ENCODE measurements at places on chromosomes 6 and 20.
A peak's percentile ranks its signal among the peaks of the same experiment; 100 is the strongest.

GRCh38 chr6:51300510-51300909, 481.8 kb downstream of the TFAP2B start:
- no peak for DNase-seq

DNA sequence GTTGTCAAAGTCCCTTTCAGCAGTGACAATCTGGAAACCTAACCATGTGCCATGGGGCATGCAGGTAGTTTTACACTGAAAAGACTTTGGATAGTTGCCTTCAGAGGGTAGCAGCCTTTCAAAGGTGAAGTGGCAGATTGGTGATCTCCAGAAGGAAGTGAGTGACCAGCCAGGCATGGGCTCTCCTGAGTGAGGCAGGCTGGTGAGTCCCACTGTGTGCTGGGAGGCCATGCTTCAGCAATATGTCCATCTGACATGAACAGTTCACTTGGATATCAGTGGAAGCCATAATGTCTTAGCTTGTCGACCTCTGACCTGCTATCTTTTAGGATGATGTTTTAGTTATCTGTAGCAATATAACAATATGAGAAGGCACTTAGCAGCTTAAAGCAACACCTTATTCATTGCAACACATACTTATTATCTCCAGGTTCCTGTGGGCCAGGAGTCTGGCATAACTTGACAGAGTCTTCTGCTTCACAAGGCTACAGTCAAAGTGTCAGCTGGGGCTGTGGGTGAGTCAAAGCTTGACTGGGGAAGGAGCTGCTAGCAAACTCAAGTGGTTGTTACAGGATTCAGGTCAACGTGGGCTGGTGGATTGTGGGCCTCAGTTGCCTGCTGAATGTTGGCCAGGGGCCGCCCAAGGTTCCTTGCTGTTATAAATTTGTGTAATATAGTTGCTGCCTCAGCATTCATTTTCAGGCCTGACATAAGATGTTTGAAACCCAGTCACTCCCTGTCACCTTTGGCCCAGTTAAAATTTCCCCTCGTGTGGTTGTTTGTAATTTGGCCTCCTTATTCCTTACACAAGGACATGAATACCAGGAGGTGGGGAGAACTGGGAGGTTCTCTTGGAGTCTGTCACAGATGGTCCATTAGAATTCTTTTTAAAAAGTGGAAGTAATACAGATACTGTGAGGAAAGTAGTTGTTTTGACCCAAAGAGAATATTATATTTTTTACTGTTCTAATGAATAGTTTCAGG, 100.2 kb downstream of the UST start:
- DNase-seq, result no peak

- peak; percentile 69 for DNase-seq
Measured at GRCh38 chr20:51541189-51542032, 1.1 kb downstream of the NFATC2 start.

DNA sequence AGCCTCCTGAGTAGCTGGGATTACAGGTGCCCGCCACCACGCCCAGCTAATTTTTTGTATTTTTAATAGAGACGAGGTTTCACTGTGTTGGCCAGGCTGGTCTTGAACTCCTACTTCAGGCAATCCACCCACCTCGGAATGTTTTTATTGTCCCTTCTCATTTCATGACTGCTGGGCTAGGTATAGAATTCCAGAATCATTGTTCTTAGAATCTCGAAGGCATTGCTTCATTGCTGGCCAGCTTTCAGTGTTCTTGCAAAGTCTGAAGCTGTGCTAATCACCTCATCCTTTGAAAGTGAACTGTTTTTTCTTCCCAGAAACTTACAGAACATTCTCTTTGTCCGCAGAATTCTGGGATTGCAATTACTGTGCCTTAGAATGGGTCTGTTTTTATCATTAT, 49.0 kb downstream of the PTPN1 start:
- DNase-seq, result no peak

GRCh38 chr6:132651062-132651461, 7.9 kb downstream of the TAAR1 start:
- no peak for DNase-seq

DNA sequence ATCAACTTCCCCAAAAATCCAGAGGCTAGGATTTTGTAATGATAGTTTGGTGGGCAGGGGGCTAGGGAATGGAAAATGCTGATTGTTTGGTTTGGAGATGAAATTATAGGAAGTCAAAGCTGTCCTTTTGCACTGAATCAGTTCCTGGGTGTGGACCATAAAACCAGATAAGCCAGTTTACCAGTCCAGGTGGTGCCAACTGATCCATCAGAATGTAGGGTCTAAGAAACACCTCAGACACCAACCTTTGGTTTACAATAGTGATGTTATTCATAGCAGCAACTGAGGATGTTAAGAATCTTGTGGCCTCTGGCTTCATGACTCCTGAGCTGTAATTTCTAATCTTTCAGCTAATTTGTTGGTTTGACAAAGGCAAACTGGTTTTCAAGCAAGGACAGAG, 496.6 kb upstream of the EPHA7 start:
- no peak for DNase-seq

GRCh38 chr6:89415185-89415584, 3.1 kb upstream of the RRAGD start:
- no peak for DNase-seq

GRCh38 chr6:147660334-147661311, 152.1 kb downstream of the SAMD5 start:
- no peak for DNase-seq

DNA sequence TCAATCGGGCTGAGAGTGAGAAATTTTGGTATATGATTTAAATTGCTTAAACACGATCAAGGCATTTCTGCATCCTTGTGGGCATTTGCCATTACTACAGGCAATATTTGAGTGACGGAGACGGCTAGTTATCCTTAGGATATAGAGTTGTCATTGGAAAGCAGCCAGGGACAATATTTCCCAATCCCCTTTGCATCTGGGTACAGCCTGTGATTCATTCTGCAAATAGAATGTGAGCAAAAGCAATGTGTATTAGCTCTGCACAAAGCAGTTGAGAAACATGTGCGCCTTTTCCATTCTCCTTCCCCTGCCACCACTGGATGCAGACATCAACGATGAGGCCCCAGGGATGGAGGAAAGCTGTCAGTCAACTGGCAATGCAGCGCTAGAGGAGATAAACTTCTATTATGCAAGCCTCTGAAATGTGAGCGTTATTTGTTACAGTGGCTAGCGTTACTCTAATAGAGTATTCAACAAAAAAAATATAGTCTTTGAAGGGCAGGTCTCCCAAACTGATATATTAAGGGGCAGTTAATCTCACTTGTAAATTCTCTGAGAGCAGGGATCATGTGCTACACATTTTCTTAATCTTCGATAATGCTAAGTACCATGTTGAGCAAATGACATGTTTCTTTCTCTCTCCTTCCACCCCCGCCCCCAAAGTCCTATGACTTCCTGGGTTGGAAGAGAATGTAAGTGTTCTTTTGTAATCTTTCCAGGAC, 37.1 kb upstream of the NCOA3 start:
- DNase-seq, result no peak

DNA sequence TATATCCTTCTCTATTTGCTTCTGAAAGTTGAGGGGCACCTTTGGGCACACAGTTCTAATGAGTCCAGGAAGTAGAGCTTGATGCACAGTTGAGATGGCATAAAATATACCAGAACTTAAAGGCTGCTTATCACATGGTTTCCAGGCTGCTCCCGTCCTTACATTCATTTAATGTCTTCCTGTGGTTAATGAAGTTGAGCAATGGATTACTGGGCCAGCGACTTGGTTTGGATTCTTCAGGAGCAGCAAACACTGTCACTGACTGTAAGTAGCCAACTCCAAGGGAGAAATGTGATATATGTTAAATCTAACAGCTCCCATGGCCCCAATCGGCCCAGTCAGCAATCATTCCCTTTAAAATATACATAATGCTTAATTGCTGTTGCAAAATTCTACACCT, 9.0 kb upstream of the TSHZ2 start:
- DNase-seq, result no peak

DNA sequence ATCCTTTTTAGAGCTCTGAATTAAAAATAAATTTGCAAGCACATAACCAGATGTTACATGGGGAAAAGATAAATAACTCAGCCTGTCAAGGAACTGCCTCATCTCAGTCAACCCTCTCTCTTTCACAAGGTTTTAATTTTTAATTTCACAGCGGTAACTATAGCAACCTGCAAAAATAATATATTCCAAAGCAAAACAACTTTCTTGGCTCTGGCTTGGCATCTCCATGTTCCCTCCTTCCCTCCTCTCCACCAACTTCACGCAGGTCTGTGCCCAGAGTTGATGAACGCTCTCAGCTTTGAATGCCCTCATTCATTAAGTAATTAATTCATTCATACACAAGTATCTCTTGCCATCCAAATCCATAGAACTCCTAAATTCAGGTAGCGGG, 32.5 kb upstream of the SIRPA start:
- no peak for DNase-seq

DNA sequence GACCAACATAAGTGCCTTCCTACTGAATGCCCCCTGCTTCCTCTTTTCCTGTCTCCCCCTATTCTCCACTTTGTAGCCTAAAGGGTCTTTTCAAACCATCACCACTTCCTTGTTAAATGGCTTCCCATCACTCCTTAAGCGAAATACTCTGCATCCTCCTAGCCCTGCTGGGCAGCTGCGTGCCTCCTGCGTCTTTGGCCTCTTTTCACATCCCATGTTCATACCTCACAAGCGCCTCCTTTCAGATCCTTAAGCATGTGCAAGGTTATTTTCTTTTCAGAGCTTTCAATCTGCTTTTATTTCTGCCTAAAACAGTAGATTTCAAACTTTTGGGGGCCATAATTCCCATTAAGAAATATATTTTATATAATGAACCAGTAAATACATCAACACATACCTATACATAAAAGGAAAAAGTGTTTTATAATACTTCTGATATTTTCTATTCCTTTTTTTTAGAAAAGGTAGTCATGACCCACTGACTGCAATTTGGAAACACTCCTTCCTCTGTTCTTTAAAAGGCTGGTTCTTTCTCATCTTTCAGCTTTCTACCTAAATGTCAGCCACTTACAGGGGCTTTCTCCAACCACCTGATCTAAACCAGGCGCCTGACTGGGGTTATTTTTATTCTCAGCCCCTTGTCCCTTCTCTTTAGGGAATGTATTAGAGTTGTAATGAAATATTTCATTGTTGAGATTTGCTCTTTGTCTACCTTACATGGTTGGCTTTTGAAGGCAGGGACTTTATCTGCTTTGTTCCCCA, 84.1 kb downstream of the PRDM1 start:
- DNase-seq, result no peak

DNA sequence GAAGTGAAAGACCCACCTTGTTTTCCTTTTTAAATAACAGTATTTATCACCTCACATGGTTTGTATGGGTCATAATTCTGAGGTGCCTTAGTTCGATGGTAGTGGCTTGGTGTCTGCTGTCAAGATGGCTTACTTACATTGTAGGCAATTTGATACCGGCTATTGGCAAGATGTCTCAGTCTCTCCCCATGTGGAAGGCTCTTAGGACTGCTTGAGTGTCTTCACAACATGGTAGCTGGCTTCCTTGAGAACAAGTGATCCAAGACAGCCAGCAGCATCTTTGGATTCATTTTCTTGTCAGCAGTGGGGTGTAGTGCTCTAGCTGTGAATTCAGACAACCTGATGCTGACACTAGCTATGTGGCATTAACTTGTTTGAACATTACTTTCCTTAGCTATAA, 70.1 kb downstream of the CBFA2T2 start:
- DNase-seq, result no peak

DNA sequence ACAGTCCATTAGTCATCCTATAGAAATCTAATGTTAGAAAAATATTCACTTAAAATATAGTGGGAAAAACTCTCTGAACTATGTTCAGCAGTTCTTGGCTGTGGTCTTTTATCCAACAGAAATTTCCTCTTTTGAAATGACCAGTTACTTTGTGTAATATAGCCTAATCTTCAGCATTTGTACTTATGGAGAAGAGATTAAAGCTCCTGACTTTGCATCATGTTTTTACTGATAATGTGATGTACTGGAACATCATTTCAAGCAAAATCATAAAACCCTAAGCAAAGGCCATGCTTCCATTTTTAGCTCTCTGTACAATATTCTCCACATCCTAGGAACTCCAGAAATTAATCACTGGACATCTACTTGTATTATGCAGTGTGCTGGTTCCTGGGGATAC, 430.8 kb upstream of the RUNX2 start:
- no peak for DNase-seq

GRCh38 chr6:153024709-153025017, 22.2 kb upstream of the MTRF1L start:
- DNase-seq, result no peak

DNA sequence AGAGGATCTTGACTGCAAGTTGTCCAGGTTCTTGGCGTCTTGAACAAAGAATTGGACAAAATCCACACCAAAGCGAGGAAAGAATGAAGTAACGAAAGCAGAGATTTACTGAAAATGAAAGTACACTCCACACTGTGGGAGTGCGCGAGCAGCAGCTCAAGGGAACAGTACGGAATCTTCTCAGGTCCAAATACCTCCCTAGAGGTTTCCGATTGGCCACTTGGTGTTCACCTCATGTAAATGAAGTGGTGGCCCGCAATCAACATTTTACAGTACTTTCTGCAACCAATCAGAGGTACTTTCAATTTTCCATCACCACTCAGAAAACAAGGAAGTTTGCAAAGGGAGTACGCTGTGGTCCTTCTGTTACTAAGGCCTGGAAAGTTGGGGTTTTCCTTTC, 122.4 kb downstream of the PTPRK start:
- no peak for DNase-seq

GRCh38 chr6:166997768-166998255, 1.4 kb upstream of the CEP43 start:
- DNase-seq, result no peak

DNA sequence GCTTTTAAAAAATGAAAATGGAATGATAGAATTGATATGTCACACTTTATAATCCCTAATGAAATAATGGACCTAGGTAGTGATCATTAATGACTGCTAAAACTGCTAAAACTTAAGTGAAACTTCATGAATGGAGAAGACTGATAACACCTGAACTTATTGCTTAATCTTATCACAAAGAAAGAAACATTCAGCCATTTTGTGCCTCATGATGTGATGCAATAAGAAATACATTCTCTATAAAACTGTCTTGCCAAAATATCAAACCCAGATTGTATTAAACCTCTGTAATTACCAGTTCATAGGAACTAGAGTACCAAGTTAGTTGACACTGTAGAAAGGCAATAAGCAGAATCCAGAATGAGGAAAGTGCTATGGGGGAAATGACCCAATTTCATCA, 54.4 kb upstream of the COL10A1 start:
- DNase-seq, result no peak

Measured in stimulated activated CD8-positive, alpha-beta memory T cell treated with anti-CD3 and anti-CD28 coated beads, Interleukin-15, amount 100 ng/mL, for 4 hours (primary cell).